Activated T-cell treated with anti-CD3 and anti-CD28 coated beads, Interleukin-2, amount 50 U/mL, for 4 hours (primary cell): ENCODE measurements at places on chromosomes 6 and 20.

- DNase-seq = no peak
These were observed 20.7 kb upstream of the AIG1 start for GRCh38 chr6:143040018-143040417.

GRCh38 chr20:53345536-53346334 lies 247.9 kb downstream of the ZNF217 start:
- DNase-seq = no peak

GRCh38 chr20:34083137-34083536 lies 28.9 kb downstream of the EIF2S2 start:
- no peak for DNase-seq

DNA sequence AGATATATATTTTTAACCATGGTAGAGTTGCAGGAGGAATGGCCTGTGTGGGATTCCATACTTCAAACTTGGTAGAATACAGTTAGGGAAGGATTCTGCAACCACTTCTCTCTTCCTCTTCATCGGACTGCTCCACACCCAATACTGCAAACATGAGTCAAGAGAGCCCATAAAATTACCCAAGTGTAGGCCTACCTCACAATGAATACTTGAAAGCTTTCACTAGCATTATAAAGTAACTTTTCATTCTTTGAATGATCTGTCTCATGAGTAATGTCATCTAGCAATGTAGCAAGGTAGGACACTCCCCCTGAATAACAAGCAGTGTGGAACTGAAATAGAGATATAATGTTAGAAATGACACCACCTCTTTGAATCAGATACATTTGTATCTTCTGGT lies 79.4 kb downstream of the FOXC1 start:
- no peak for DNase-seq

GRCh38 chr20:59578436-59579403 lies 25.6 kb upstream of the PHACTR3 start:
- DNase-seq = no peak

DNA sequence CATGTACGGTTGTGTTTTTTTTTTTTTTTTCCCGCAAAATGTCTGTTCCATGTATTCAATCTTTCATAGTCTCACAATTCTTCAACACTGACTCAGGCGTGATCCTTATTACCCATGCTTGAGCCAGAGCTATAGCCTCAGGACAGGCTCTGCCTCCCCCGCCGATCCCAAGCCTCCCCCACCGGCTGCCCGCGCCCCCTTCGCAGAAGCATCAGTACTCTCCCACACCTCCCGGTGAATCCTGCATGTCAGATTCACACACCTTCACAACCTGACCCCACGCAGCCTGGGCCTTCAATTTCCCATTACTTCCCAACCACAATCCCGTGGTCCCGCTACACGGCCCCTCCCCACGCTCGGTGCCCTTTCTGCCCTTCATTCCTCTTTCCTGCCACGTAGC lies 401.5 kb upstream of the JARID2 start:
- no peak for DNase-seq

DNA sequence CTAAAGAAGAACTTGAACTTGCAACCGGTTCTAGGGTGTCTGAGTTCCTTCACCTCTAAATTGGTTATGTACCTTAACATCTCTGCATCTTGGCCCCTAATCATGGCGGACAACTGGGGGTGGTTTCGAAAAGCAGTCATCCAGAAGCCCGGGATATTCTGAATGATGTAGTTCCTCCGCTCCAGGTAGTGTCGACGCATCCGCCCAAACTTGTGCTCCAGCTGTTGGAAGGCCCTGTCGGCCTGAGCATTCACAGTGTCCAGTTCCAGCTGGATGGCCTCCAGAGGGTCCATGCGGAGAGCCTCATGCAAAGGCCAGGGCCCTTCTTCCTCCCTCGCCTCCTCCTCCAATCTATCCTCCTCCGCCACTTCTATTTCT lies 887 bp downstream of the TSPYL1 start:
- no peak for DNase-seq

DNA sequence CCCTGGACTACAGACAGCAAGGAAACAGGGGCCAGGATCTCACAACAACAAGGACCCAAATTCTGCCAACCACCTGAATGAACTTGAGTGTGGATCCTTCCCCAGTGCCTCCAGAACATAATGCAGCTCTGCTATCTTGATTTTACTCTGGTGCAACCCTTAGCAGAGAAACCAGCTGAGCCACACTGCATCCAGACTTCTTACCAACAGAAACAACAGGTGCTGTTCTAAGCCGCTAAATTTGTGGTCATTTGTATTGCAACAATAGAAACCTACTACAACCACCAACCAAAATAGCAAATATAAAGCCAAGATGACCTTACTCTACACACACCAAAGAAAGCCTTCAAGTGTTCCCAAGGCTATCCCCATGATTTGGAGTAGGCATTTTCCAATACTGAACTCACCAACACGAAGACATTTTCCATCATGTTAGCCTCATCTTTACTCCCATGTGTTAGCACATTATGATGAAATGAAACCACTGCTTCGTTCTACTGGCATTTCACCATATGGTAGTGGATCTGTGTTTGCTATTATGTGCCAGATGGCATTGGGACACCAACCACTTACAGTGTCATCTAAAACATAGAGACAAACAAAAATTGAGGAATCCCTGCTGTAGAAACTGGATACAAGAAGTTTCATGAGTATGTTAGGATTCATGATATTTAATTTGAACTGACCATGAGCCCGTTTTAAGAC lies 249.8 kb upstream of the ID4 start:
- no peak for DNase-seq
